ENCODE measurements at places on chromosomes 2 and 18.

DNA sequence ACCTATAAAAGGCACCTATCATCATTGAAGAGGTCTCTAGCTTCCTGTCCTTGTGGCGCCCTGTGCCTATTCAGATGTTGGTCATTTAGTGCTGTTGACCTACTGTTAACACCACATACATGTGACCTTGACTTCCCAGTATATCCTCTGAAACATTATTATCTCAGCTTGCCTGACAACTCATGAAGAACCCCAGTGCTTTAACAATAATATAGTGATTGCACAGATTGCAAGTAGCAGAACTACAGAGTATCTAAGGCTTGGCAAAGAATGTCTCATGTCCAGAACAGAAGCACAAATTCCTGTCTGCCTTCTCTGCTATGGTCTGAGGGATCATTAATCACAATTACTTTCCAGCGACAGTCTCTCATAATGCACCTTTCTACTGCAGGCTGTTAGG is 165.3 kb downstream of the LCLAT1 start:
- no peak for DNase-seq

DNA sequence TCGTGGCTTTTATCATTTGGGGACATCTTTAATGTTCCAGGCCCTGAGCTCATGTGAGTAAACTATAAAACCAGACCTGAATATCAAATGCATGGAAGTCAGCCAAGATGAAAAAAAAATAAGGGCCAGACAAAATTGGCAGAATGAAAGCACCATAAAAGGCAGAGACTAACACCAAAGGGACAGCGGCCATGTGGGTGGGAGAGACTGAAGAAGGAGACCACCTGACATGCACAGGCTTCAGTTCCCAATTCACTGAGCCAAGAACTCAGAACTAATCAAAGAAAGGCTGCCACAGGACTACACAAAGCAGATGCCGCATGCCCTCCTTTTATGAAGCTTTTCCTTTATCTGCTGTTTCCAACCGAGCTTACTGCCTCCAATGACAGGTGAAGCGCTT is 267.1 kb downstream of the RAD51AP2 start:
- no peak for DNase-seq

- no peak for DNase-seq
Measured at GRCh38 chr18:40670668-40671375, 1284.2 kb upstream of the PIK3C3 start.

DNA sequence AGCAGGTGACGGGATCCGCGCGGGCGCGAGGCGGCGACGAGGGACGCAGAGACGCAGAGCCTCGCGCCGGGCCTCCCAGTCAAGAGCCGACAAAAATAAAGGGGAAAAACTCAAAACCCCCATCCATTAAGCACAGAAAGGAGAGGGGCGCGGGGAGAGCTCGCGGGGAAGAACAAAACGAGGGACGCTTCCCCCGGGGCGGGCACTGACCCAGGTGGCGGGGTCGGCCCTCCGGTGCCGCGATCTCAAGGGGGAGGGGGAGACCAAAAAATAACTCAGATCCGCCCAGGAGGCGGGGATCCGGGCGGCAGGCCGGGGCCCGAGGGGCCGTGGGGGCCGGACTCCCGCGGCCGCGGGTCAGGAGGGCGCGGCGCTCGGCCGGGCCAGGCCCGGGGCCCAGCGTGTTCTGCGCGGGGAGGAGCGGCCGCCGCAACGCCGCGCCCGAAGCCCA is 597 bp downstream of the RNF103 start:
- DNase-seq: peak; percentile 40

DNA sequence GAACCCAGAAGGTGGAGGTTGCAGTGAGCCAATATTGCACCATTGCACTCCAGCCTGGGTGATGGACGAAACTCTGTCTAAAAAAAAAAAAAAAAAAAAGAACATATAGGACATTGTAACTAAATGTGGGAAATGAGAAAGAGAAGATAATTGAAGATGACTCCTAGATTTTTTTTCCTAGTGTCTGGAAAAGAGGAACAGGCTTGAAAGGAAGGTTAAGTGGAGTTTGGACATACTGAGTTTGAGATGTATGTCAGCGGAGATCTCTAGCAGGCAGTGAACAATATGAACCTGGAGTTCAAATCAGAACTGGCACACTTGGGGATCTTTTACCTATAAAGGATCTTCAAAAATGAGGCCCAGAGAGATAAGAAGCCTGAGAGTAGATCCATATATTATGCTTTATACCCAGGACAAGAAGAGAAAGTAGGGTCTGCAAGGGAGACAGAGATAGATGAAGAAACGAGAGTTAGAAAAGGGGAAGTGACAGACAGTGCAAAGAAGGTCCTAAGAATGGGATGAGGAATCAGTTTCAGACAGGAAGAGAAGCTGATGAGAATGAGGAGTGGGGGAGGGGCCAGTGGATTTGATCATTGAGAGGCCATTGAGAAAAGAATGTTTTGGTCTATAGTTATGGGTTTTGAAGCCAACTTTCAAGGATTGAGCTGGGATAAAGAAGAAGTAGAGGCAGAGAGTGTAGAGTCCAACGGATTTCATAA is 46.9 kb upstream of the CD28 start:
- no peak for DNase-seq

GRCh38 chr2:56102866-56103265 is 80.9 kb upstream of the CCDC85A start:
- DNase-seq: no peak

DNA sequence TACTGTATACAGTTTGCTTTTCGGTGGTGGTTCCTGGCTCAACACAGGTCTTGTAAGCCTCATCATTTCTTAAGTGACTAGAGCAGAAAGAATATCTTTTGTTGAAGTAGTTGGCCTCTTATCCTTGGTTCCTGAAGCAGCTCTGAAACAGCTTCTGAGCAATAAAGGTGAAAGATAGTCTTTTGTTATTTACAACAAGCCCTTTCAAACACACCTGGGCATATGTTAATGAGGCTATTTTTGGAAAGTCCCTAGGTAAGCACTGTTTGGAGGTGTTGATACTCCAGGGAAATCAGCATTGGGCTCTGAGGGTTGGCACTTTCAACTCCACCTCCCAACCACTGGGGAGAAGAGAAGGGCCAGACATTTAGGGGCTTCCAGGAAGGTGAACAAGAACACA is 211.0 kb downstream of the MCFD2 start:
- DNase-seq: no peak

DNA sequence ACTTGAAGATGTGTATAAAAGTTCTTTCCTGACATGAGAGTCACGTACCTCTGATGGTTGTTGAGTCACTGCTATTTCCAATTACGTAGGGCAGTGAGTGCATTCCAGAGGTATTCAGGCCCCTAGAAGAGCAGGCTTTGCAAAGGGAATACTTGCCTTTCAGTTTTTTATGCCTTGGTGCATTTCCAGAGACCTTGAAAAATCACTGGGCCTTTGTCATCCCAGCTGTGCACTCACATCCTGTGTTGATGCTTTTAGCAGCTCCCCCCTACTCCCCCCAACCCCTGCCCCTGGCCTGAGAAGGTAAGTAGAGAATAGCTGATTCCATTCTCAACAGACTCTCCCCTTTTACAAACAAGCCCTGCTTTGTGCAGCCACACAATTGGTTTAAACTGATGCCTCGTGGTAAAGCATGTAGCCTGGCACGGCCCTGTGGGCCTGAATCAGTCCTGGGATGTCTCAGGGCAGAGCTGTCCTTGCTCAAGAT is 174.2 kb downstream of the PRPF40A start:
- no peak for DNase-seq

- DNase-seq: no peak
Measured at GRCh38 chr2:135931776-135932443, 53.5 kb downstream of the DARS1 start.

DNA sequence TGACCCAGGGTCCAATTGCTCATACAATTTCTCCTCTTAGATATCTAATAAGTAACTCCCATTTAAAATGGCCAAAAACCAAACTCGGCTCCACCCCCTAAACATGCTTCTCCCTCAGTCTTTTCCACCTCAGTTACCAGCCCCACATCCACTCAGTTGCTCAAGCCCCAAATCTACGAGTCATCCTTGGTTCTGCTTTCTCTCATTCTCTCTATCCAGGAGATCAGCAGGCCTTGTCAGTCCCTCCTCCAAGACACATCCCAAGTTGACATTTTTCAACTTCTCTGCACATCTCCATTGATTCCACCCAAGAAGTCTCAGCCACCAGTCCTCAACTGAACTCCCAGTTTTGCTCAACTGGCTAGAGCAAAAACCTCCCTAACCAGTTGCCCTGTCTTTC is 40.5 kb upstream of the RTN4 start:
- DNase-seq: no peak

- DNase-seq: no peak
Measured at GRCh38 chr2:9654452-9655100, 23.8 kb upstream of the YWHAQ start.

DNA sequence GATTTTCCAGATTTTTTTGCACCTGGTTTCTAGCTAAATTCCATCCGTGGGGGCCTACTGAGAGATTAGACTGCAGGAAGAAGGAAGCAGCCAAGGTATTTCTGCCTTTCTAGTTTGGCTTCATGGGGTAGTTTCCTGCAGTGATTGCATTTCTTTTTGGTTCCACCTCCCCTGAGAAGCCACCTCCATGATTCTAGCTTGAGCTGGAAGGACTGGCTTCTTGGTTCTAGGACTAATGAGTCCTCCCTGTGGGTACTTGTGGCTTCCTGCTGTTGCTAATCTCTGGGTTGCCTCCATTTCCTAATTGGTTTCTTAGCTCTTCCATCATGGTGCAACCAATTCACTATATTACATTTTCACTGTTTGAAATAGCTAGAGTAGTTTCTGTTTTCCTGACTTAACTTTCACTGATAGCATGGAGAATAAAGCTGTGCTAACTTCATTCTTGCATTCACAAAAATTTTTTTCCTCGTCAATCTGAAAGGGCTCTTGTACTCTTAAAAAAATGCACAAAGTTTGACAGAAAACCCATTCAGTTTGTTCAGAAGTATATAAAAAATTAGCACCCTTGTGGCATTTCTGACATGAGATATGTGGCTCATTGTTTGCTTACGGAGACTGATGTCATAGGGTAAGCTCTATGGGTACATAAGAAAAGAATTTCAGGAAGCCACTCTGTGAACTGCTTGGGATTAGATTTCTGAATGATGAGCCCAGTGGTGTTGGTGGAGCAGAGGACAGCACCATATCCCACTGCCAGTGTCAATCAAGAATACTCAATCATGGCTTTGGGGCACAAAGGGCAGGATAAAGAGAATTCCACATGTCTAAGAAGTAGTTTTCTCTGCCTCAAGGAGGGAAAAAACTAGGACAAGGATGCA is 242.8 kb upstream of the RBMS1 start:
- no peak for DNase-seq

DNA sequence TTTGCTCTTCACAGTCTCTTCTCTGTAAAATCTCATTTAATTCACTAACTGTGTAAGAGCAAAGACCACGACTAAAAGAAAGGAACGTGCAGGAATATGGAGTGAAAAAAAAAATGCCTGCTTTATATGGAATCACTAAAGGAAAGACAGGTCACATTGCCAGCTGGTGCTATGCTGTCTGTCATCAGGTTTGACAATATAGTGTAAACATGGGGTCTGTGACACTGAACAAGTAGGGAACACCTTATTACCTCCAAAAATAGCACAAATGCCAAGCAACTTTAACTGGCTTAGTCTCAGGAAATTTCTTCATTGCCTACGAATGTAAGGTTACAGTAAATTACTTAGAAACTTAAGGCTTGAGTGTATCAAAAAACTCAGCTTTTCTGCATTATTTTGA is 364.5 kb upstream of the LINC00305 start:
- no peak for DNase-seq

- no peak for DNase-seq
Measured at GRCh38 chr2:79000008-79000576, 25.4 kb upstream of the REG3G start.

DNA sequence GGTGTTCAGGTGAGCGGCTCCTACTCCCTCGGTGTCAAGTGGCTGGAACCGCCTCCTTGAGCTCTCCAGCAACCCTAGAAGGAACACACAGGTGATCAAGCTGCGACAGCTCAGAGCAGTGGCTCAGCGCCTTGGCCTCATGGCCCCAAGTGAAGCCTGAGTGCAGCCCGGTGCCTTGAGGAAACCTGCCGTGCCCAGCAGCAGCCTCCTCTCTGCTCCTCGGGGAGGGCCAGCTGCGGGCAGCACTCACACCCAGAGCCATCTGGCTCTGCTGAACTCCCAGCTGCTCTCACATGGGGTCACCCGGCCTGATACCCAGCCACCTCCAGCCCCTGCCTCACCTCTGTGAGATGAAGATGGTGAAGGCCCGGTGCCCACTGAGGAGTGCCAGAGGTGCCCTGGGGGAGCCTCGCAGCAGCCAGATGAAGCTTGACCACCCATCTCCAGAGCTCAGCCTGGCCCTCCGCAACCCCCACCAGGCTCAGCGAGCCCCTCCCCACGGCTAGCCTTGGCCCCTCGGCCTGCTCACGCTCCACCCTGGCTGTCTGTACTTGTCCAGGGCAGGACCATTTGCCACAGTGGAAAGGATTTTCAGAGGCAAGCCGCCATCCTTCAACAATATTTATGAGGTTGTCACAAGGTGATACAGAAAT is 70.6 kb upstream of the RAB6C start:
- DNase-seq: no peak

- no peak for DNase-seq
Measured at GRCh38 chr18:11591957-11592356, 17.4 kb upstream of the SLC35G4 start.

DNA sequence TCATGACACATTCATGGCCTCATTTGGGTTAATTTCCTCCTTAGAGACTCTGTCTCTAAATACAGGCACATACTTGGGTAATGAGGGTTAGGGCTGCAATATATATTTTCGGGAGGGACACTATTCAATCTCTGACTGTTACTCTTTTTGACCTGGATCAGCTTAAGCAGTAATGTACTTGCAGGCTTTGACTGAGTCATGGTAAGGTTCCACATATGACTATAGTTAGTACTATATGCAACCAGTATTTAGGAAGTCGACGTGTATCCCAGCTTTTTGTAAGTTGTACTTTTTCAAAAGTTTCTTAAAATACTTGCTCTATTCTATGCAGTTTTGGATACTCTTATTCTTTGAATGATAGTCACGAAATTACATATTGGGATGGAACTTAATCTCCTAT is 37.2 kb upstream of the CDH19 start:
- no peak for DNase-seq

DNA sequence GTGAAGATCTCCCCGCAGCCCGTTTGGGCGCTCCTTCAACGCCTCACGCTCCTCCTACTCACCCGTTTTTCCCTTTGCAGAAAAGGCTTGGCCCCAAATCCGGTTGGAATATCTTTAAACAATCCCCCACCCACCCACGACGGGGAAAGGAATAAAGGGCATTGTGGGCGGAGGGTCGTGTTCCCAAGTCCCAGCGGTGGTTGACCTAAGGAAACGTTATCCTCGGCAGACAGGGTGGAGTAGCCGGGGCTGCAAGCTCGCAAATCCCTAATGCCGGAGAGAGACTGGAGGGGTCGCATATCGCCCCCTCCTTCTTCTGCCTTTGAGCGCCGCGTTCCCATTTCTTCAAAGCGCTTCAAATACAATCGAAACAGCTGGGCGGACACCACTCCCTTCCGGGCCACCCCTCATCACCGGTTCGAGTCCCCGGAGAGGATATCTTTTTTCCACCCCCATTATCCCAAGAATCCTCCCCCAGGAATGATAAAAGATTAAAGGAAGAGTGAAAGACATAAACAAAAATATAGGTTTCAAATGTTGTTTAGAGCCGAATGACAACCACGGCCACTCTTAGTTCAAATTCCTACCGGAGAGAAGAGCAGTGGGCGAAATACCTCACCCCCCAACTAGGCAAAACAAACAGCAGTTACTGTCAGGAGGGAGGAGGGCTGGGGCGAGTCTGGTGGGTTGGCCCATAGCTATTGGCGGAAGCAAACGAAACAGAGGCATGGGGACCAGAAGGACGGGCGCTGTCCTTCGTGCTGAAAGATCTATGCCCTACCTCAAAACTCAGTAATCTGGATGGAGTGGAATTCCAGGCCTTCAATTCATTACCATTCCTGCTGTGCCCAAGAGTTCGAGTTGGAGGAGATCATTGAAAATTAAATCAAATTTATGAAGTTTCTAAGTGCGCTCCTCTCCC is 2.8 kb upstream of the GAD1 start:
- DNase-seq: no peak
